ENCODE measurements at places on chromosomes 1 and 21.

DNA sequence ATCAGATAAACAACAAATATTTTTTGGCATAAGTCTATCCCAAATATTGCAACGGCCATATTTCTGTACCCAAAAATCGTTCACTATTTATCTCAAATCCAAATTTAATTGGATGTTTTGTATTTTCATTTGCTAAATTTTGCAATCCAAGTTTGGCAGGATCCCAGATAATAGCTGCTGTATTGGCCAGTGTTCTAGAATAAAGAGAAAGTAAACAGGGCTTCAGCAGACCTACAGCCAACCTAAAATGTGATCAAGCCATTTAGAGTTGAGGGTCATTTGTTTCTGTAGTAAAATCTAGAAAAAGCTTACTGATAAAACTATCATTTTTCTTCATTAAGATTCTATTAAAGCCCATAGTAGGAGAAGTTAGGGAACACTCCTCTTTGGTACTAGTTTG, 506.6 kb upstream of the PTBP2 start:
- DNase-seq, result no peak

GRCh38 chr1:155277902-155278688, 832 bp downstream of the HCN3 start:
- peak; percentile 83 for DNase-seq

GRCh38 chr1:213325482-213325881, 274.4 kb downstream of the RPS6KC1 start:
- DNase-seq, result no peak

DNA sequence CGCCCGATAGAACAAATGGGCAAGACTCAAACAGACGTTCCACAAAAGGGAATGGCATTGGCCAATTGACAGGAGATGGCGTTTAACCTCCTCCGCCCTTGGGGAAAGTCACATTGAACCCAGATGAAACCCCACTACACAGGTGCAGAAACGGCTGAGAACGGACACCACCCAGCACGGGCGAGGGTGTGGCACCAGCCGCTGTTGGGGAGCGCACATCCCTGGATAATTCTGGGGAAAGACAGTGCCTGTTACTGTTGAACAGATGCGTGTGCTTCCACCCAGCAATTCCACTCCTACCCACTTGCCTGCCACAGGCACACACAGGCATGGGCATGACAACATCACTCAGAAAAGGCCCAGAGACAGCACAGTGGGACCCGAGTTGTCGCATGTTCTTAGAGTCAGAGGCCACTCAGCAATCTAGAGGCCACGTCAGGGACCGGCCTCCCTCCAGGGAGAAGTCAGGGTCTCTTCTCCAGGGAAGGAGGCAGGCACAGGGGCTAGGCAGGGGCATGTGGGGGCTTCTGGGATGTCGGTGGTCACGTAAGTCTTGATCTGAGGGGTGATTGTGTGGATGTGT, 15.2 kb downstream of the PRXL2B start:
- no peak for DNase-seq

- DNase-seq, result no peak
Observed at GRCh38 chr1:54404939-54405897, 976 bp downstream of the SSBP3 start.

DNA sequence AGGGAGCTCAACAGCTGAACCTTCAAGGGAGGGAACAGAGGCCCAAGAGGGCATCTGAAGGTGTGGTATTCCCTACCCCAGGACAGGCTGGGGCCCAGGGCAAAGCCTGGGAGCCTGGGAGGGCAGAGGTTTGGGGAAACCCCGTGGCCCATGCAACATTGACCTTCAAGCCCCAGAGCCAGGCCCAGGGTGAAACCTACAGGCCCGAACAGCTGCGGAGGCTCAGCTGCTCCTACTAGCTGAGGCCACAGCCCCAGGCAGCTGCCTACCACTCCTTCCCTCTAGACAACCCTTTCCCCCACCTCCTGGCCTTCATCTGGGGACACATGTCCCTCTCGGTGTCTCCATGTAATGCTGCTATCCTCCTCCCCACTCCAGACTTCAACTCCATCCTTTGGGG, 3.2 kb downstream of the LAD1 start:
- DNase-seq, result no peak

DNA sequence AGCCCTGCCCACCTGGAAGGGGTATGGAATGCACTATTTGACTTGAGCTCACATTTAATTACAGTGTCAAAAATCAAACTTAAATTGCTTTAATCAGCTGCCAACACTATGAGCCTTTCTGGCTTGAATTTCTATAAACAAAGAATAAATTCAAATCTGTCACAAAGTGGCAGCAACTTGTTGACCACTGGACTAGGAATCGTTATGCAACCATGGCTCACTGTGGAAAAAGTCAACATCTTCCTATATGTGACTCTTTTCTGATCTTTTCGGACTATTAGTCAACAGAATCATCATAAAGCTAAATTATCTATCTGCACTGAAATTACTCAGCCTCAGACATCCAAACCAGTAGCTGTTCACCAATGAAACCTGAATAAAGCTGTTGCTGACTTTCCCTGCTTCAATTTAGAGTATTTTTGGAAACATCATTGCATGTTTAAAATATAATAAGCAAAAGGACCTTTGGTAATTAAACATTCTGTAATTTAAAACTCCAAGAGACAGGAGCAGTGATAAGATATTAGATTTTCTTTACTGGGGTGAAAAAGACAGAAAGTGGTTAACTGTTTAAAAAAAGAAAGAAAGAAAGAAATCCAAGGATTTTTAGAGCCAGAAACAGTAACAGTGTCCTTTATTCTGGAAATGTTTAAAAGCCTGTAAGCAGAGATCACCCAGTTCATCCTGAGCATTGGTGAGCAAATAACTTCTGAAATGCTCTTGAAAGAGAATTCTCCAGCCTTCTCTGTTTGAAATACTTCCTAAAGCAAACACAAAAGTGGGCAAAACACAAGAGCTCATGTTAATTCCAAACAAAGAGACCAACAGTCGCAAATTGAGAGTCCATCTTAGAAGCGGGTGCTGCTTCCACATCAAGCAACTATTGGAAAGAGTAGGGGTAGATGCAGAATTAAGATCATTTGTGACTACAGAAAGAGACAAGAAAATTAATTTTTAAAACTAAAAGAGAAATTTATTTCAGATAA, 26.2 kb upstream of the ERG start:
- no peak for DNase-seq

- no peak for DNase-seq
Observed at GRCh38 chr1:234258071-234258470, 115.2 kb upstream of the COA6 start.

DNA sequence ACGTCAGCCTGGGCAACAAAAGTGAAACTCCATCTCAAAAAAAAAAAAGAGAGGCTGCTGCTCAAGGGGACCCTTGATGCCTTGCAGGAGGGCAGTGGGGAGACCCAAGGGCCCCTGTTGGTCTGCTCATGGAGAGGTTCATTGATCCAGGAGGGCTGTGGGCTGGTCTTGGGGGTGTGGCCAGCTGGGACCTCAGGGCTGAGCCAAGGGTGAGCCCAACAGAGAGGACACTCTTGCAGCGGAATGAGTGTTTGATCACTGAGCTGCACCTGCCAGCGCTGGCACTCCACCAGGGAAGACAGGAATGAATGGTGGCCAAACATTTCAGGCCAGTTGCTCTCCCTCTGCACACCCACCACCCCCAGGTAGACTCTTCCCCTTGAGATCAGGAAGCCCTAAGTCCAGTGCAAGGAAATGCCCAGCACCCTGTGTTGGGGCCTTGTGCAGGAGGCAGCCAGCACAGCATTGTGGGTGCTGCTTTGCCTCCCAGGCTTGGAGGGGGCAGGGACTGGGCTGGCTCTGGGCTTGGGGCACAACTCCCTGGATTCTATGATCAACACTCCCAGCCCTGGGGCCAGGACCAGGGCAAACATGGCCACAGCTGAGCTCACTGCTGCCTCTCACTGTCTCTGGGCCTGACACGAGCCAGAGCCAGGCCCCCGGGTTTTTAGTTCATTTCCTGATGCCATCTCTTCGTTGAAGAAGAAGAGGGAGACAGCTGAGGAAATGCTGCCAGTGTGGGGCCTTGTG, 50.7 kb downstream of the IRF2BP2 start:
- DNase-seq, result no peak

DNA sequence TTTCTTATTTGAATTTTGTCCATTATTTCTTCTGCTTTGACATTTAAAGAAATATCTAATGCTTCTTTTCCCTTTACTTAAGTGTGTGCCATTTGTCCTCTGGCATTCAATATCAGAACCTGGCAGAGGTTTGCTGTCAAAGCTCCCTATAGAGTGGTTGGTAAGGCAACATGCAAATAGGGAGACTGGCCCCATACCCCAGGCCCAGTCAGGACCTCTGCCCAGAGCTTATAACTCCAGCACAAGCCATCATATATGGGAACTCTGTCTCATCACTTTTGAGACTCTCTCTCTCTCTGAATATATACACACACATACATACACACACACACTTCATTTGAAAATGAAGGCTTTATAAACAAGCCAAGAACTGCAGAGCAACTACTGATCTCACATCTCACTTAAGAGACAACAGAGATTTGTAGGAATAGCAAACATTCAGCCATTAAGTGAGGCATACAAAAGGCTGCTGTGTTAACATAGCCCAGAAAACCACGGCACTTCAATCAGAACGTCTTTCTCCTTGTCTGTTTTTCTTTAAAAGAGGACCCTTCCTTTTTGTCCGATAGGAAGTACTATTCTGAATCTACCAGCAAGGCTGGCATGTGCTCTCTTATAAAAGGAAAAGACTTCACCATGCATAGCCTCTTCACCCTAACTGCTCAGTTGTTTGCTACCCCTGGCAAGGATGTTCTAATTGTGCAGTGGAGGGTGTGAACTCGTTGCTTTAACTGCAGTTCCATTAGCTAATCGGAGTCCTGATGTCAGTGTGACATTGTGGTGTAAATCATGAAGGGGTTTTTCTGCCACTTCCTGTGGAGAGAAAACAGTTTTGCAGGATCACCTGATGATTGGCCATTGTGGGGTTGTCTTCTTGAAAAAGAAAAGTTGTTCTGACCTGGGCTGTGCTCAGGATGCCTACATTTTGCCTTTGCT, 101.7 kb downstream of the NR5A2 start:
- DNase-seq, result no peak

- DNase-seq, result no peak
Observed at GRCh38 chr1:31400393-31400792, 12.6 kb upstream of the SERINC2 start.

- DNase-seq, result no peak
Observed at GRCh38 chr1:58919226-58919958, 135.5 kb upstream of the JUN start.

GRCh38 chr1:212915245-212916091, 34.9 kb upstream of the VASH2 start:
- DNase-seq, result no peak

- DNase-seq, result no peak
Observed at GRCh38 chr21:33412832-33413519, 9.8 kb downstream of the IFNGR2 start.

DNA sequence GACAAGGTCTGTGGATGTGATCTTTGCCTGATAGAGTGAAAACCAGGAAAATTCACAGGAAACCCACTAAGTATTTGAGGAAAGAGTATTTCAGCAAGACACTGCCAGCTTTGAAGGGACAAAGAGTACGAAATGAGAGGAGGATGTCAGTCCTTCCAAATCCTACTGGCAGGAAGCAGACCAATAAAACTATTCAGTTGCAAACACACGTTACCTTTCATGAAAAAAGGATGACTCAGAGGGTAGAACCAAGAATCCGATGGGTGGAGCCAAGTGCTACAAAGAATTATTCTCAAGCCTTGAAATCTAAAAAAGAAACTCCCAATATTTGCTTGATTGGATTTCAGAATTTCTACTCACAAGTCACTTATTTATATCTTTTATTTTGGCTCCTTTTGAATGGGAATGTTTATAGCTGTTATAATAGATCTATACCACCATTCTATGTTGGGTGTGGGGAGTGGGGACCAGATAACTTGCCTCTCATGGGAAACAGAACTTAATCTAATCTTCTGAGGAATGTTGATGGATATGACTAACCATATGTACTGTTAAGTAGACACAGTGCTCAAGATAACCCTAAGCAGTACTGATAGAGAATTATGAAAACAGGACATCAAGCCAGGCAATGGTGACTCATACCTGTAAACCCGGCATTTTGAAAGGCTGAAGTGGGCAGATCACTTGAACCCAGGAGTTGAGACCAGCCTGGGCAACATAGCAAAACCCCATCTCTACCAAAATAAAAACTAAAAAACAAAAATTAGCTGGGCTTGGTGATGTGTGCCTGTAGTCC, 19.3 kb upstream of the HEATR1 start:
- DNase-seq, result no peak

DNA sequence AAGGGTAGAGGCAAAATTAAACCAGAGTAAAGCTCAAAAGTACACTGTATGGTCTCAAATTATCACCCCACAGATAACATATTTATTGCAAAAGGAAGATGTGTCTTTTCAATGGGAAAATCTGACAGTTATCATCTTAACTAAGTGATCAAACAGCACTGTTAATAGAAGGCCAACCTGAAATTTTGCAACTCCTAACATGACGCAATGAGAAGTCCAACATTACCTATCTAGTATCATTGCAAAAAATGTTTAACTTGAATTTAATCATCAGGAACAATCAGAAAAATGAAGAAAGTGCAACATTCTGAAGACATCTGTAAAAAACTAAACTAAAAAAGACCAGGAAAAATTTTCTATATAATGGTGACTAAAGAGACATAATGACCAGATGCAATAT, 156.7 kb upstream of the POGK start:
- no peak for DNase-seq

- no peak for DNase-seq
Observed at GRCh38 chr1:237179503-237179902, 137.5 kb downstream of the RYR2 start.

DNA sequence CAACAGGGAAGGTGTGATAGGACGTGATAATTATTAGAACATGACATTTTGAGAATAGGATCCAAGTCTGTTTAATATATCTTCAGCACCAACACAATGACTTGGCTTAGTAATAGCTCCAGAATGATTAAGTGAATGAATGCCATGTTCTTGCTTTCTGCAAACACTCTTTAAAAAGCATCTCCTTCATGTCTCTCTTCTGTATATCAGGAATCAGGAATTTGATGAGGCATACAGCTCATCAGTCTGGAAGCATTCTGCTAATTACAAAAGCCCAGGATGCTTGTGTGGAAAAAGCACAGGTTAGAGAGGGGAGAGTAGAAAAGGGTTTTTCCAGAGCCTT, 113.0 kb upstream of the ZNF648 start:
- DNase-seq, result no peak

DNA sequence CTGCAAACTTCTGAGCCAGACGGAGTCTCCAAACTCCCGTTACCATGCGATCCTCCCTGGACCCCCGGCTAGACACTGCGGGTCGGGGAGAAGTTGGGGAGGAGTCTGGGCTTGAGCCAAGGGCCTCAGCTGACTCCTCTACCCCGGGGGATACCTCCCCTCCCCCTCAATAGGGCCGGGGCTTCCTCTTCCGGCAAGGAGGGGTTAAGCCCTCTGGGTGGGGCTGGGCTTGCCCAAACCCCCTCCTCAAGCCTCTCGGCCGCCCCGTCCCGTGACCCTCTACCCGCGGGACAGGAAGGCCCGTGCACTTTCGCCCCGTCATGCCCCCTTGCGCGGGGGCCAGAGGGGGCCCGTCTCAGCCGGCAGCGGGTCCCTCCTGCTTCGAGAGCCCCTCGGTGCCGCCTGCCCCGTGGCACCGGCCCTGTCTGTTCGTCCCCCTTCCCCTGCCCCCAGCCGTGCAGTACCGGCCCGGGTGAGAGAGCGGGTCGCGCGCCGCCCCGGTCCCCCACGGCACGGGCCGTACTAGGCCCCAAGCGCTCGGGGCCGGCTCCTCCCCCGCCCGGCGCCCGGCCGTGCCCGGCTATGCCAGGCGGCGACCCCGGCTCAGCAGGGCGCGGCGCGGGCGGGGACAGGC, 652 bp downstream of the ARL8A start:
- peak; percentile 35 for DNase-seq

Data from activated naive CD4-positive, alpha-beta T cell treated with Interleukin-2 at 50 U/mL for 16 hours (primary cell).